ENCODE measurements at places on chromosomes 1 and 21. TPM values are rescaled to one million over a fixed set of nuclear protein-coding genes. Genes with fewer than 3 reads are reported as not detected.

The OR6N1 gene
- total RNA-seq: not detected

The RAB25 gene
- not detected for total RNA-seq

The DLGAP3 gene
- total RNA-seq: 0.05 TPM

The CHI3L1 gene
- total RNA-seq: not detected

The HSD11B1 gene
- 4.3 TPM for total RNA-seq

The TGFB2 gene
- 50.4 TPM for total RNA-seq

DNA sequence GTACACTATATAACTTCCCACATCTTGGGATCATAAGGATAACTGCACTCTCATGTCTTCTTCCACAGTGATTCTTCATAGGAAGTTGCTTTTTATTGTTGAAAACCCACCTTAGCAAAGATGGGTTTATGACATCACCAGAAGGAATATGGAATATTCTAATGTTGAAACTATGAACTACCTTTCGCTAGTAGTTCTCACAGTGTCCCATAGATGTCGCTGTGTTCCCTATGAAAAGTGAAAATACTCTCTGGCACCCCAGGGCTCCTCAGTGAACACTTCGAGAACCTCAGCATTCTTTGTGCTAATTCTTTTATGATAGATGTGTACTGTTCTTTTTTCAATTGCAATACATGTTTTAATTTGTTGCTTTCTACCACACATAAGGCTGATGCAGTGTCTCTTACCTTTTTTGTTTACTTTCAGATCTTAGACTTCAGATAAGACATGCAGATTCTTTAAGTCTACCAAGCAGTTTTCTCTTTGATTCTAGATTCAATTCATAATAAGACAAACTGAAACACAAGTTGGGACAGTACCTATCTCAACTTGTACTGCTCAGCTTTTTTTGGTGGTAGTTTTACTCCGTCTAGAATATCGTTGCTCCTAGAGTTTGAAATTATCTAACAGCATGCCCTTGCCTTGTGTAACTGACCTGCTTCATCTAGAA lies 90.8 kb downstream of the GTF2B start:
- DNase-seq: peak; percentile 6

GRCh38 chr1:70915258-70916033 lies 132.2 kb downstream of the PTGER3 start:
- DNase-seq: no peak

- no peak for DNase-seq
Observed at GRCh38 chr1:47901001-47901575, 96.1 kb downstream of the TRABD2B start.

DNA sequence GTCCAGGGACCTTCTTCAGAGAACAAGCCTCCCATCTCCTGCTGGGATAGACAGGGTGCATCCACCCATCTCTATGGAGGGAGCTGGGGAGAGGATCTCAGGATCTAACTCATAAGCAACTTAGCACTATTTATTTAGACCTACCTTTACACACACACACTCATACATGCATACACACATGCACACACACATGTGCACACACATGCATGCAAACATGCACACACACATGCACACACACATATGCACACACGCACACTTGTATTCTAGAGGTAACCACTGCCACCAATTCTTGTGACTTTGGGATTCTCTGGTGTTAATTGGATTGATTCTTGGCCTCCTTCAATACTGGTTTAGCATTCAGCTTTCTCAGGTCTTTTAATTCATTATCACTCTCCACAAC lies 9.8 kb downstream of the MT1HL1 start:
- DNase-seq: no peak

DNA sequence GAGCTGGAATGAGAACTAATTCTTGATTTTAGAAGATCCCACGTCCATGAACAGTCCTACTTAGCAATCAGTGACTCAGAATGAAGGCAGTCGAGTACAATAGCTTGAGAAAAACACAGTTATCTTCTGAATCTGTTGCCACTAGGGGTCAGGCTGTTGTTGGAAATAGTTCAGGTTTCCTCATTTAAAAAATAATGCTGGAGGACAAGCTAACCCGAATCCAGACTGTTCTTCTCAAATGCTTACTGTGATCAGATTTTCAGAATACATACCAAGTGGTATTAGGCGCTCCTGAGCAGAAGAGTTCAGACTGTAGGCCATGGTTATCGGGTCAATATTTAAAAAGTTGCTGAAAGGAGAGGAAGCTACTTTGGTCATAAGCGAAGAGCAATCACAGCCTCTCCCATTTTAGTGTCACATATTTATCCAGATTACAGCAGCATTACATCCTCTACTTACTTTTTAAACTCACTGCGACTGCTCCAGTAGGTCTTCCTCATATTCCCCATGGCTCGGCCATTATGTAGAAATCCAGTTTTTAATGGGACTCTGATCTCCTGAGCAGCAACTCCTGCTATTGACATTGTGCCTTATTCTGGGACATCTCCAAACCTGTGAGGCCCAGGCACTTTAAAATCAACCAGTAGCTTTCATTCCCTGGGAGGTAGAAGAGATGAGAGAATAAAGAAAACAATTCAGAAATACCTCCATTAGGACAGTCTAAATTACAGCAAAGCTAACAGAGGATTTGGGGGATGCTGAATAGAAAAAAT lies 10.9 kb downstream of the ERRFI1 start:
- DNase-seq: peak; percentile 87

DNA sequence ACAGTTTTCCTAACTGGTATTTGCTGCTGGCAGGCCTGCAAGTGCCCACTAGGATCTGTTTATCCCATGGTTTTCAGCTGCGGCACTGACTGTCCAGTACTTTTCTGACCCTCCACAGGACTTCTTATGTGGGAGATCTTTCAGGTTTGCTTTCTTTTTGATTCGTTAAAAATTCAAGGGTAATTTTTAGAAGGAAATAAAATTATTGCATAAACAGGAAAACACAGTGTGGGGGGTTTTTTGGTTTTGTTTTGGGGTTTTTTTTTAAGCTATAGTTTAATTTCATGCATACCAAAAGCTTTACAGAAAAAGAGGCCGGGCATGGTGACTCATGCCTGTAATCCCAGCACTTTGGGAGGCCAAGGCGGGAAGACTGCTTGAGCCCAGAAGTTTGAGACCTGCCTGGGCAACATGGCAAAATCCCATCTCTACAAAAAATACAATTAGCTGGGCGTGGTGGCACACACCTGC lies 3.6 kb downstream of the NIBAN1 start:
- DNase-seq: peak; percentile 66

DNA sequence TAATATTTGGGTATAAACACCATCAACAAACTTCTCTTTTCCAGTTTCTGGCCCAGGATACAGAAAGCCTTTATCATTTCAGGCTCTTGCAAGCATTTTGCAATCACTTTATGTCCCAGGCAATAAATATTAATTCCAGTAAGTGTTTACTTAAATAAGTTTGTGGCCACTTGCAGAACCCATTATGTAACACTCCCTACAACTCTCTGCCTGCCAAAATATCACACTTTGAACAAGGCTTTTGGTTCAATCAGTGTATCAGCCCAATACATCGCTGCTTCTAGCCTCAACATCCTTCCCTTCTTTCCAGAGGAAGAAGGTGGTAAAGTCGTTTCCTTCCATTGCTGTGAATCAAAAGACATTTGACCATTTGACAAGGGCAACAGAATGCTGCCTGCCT lies 203.0 kb upstream of the USP25 start:
- DNase-seq: no peak

DNA sequence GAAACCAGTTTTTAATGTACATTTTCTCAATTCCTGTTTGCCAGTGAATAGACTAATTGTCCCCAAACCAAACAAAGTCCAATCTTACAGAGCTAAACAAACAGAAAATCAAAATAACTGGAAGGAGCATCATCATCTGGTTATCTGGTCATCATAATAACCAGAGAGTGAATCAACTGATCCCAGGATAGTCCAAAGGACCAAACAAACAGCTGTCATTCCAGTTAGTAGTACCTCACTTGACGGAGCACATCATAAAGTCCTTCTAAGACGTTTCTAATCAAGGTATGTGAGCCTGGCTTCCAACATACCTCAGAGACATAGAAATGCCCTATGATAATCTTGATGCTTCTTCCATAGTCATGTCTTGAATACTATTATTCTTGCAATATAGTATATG lies 240.5 kb downstream of the LTN1 start:
- no peak for DNase-seq

GRCh38 chr1:174964972-174965361 lies 34.8 kb upstream of the CACYBP start:
- DNase-seq: no peak

All from M059J (cell line).